ENCODE measurements at places on chromosomes 3 and 15. TPM values are rescaled to one million over a fixed set of nuclear protein-coding genes. Genes with fewer than 3 reads are reported as not detected.

ATP10A gene
- total RNA-seq, result 73.1 TPM

TRH gene
- total RNA-seq, result not detected

ZNF860 gene
- total RNA-seq, result not detected

GASK1A gene
- total RNA-seq, result 0.63 TPM

CDC25A gene
- 4.3 TPM for total RNA-seq

ABHD14A gene
- 37.9 TPM for total RNA-seq

SORD gene
- 14.2 TPM for total RNA-seq

XPC gene
- total RNA-seq, result 62.1 TPM

DNA sequence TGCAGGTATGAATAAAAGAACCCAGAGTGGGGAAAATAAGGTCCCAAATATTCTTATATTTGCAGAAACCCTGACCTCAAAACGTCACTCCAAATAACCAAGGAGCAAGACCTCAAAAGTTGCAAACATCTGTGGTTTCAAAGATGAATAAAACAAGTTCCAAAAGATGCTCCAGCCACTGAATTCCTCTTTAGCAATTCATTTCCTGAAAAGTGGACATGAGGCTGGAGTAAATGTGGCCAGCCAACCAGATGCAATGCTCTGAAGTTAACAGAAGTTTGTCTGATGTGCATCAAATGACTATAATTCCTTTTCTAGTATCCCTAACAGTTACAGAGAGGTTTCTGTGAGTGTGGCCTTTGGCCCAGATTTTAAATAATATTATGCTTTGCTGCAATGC lies 71.2 kb upstream of the WNT5A start:
- peak; percentile 63 for DNase-seq

DNA sequence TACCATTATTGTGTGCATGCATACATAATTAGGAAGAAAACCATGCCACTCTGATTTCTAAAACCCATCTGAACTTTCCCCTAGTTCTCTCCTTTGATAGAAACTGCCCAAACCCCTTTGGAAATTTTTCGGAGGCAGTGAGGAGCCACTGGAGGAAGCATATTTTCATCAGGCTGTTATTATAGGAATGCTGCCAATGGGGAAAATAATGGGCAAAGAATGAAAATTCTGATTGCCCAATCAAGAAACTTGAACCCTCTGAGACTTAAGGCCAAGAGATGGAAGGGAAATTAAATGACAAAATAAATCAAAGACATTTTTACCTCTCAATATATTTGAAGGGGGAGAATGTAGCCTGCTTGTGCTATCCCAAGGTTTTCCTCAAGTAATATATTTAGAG lies 376.0 kb upstream of the PDZRN3 start:
- DNase-seq, result peak; percentile 34

DNA sequence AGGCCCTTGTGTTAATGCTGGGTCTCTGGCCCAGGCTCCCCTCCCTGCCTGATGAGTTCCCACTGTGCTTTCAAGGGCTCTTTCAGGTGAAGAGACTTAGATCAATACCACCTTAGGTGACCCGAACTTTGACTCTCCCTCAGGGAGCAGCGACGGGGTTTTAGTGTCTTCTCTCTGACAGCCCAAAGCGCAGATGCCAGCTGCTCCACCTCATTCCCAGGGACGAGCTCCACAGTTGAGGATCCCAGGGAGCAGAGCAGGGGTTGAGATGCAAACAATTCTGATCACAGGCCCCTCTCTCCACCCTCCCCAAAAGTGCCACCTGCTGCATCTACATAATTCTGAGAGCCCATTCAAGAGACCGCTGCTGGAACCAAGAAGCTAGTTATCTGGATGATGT lies 265.1 kb downstream of the TJP1 start:
- no peak for DNase-seq

GRCh38 chr3:55544219-55544618 lies 57.1 kb upstream of the WNT5A start:
- no peak for DNase-seq

DNA sequence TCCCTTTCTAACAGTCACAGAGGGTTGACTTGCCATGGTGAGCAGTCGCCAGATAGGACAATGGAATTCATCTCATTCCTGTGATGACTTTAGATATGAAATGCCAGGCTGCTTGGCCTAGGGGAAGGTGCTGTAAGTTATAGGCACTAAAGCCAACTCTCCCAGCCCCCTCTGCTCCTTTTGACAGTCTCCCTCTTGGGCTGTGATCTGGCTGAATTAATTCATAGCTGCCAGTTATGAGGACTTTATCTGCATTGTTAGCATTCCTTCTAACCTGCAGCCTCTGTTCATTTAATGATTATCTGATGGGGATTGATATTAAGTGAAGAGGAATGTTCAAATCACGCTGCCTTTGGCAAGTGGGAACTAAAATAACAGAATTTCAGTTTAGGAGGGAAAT lies 427.1 kb upstream of the RASGRP1 start:
- peak; percentile 25 for DNase-seq

DNA sequence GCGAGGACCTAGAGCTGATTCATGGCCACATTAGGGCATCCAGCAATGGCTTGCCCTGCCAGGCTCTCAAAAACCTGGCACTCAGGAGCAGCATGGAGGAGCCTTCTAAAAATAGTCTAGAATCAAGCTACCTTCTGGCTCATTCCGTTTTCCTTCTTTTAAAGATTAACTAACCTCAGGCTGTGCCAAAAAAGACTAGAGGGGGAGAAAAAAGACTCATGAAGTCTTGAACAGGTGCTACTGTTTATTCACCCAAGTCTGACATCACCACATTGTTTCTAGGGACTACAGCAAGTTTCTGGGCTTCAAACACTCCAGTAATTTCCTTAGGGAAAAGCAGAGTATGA lies 125.8 kb downstream of the TNIK start:
- no peak for DNase-seq

- DNase-seq, result no peak
Observed at GRCh38 chr3:48269592-48269991, 28.7 kb downstream of the ZNF589 start.

DNA sequence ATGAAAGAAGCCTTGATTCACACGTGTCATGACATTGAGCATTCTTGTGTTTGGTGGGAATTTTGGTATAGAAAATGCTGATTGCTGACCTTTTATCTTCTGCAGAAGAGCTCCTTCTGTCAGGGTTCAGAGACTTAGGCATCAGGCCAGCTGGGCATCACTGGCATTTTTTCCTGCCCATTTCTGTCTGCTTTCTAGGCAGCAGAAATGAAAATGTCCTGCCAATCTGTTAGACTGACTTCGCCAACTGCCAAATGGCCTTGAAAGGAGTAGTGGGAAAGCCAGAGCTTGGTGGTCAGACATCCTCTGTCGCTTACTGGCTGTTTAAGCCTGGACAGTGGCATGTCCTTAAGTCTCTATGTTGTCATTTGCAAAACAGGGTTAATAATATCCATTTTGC lies 57.4 kb downstream of the EEFSEC start:
- DNase-seq, result no peak

- no peak for DNase-seq
Observed at GRCh38 chr15:68340726-68341671, 63.5 kb downstream of the FEM1B start.

DNA sequence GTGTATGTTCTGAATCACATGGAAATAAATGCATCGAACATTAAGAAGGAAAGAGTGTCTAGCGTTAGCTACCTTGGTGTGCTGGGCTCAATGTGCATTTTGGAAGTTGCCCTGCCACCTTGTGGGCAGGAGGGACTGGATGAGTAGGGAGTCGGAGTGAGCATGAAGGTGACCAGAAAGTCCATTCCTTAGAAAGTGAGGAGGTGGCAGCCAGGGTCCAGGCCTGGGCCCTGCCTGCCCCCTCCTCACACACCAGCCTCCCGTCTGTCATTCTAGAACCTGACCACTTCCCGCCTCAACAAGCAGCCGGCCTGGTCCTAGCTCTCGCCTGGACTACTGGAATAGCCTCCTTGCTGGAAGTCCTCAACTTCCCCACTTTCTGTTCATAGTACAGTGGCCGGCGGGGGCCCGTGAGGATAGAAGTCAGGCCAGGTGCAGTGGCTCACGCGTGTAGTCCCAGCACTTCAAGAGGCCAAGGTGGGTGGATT lies 10.2 kb upstream of the GATA2 start:
- DNase-seq, result peak; percentile 10

- no peak for DNase-seq
Observed at GRCh38 chr3:18246336-18247060, 178.6 kb downstream of the SATB1 start.

DNA sequence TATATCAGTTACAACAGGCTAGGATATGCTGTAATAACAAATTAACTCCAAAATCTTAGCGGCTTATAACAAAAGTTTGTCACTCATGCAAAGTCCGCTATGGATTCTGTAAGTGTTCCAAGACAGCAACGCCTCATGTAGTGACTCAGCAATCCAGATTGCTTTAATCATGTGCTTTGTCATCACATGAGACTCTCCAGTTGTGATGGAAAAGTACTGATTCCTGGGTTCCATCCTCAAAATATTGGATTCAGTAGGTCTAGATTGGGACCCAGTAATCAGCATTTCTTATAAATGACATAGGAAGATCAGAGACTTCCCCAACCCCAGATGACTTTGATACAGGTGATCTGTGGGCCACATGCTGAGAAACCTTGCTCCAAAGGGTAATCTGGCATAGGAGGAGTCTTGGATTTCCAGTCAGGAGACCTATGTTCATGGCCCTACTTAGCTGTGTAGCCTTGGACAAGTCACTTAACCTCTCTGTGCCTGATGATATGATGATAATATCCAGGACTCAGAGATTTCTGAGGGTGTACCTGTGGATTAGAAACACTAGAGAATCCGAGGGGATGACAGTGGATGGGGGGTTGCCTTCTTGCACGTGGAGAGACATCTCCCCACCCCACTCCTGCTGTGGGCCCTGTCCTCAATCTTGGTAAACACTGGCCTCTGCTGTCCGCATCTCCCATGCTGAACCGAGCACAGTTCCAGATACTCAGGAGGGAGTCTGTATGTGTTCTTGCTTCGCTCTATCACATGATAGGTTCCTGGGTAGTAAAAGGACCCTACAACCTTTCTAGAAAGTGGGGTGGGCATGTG lies 65.5 kb downstream of the CORO2B start:
- peak; percentile 93 for DNase-seq

GRCh38 chr3:117630885-117631284 lies 921.3 kb downstream of the TUSC7 start:
- no peak for DNase-seq
